Uterine smooth muscle cell (primary cell): ENCODE measurements at places on chromosomes 1 and 21. TPM values are rescaled to one million over a fixed set of nuclear protein-coding genes. Genes with fewer than 3 reads are reported as not detected.

Gene PPIE
- 36.2 and 44.4 TPM in 2 replicates for total RNA-seq

Gene CDA
- 1.2 and 4.0 TPM in 2 replicates for total RNA-seq

Gene KCNJ6
- not detected in 2 replicates for total RNA-seq

Gene HPCAL4
- total RNA-seq, result not detected in 2 replicates

Gene SPATA21
- not detected in 2 replicates for total RNA-seq
